ENCODE measurements at places on chromosomes 7 and 10.

- no peak for DNase-seq
These were observed 178.3 kb downstream of the PTN start for GRCh38 chr7:137165241-137165640.

- DNase-seq, result no peak
These were observed 91.0 kb downstream of the ELMO1 start for GRCh38 chr7:37357637-37357996.

GRCh38 chr10:50550291-50550839 is 73.4 kb downstream of the SGMS1 start:
- no peak for DNase-seq

DNA sequence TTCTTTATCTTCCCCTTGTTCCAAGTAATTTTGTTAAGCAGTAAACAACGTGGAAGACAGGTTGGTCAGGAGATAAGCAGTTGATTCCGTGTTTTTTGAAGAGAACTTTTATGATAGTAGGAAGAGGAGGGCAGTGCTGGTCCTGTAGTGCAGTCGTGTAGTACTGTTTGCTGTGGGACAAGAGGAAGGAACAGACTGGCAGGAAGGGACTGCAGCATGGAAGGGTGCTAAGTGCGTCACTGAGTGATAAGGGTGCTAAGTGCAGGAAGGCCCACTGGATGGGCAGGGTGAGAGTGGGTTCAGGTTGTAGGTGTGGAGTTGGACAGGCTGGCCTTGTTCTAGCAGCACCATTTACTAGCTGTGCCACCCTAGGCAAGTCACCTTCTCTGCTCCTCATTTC is 125.0 kb downstream of the SDK1 start:
- DNase-seq, result no peak

DNA sequence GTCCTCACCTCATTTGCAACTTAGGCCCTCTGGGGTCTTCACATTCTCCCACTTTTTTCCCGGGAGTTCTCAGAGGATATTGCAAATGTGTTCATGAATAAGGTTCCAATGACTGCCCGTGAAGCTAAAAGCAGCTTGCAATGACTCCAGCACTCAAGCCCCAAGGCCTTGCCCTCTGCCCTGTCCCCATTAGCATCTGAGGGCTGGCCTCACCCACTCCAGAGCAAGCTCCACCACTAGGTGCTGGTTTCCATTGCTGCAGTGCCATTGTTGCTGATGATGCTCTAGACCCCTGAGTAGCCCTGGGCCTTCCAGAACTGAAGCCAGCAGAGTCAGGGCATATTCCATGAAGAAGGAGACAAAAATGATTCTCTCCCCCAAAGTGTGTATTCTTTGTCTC is 236.8 kb downstream of the DYNC1I1 start:
- no peak for DNase-seq

DNA sequence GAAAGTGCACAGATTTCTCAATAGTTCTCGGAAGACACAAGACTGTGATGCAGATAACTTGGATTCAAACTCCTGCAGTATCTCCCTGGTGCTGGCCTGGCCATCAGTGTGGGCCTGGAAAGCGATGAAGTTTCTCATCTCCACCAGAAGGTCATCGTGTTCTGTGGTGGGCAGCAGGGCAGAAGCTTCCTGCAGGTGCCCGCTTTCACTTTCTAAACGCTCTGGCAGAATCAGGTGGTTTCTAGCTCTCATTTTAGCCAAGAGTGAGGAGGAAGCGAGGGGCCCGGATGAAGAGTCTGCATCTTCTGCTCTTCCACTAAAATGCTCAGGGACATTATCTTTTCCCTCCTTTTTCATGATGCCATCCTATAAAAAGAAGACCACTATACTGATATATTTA is 63.0 kb upstream of the DRGX start:
- DNase-seq, result no peak

- DNase-seq, result no peak
These were observed 7.7 kb downstream of the NEURL1 start for GRCh38 chr10:103501186-103501585.

DNA sequence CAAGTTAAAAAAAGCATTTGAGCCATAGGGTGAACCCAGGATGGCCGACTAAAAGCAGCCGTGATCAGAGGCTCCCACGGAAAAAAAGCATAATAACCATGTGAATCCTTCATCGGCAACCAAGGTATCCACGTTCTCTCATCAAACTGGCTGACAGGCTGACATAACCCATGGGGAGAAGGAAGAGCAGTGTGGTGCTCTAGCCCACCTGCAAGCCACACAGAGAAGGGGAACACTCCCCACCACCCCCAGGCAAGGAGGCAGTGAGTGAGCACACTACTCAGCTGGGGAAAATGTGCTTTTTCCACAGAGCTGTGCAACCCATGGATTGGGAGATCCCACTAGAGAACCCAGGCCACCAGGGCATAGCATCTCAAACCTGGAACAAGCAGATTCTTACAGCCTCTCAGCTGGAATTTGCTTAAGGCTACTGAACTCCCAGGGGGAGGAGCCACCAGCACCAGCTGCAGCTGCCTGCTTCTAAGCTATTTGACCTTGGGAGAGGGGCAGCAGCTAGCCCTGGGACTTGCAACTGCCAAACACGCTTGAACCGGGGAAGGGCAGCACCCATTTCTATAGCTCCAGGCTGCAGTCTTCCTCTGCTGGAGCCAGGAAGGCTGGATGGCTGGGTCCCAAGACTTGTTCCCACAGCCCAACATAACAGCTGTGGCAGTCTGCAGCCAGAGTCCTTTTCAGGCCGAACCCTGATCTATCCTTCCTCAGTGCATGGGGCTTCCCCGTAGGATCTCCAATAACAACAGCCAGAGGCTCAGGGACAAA is 178.2 kb upstream of the NRG3 start:
- DNase-seq, result no peak

DNA sequence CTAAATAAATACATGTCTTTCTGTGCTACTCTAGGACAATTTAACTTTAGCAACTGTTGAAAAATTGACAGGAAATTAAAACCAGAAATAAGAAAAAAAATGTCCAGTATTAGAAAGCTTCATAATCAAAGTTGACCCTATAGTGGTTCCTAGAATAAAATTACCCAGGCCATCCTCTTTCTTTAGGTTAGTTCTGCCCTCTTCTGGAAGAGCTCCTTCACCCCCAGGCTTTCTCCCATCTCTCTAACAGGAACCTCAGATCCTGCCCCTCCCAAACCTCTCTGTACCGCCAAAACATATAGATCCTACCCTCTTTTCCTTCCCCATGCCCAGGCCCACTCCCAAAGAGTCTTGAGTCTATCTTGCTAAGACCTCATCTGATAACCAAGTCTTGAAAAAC is 159.4 kb upstream of the CDK1 start:
- no peak for DNase-seq

- no peak for DNase-seq
These were observed 134.5 kb downstream of the ST7 start for GRCh38 chr7:117087639-117088396.

- DNase-seq, result peak; percentile 66
These were observed 43.4 kb downstream of the SHTN1 start for GRCh38 chr10:116961406-116962251.

DNA sequence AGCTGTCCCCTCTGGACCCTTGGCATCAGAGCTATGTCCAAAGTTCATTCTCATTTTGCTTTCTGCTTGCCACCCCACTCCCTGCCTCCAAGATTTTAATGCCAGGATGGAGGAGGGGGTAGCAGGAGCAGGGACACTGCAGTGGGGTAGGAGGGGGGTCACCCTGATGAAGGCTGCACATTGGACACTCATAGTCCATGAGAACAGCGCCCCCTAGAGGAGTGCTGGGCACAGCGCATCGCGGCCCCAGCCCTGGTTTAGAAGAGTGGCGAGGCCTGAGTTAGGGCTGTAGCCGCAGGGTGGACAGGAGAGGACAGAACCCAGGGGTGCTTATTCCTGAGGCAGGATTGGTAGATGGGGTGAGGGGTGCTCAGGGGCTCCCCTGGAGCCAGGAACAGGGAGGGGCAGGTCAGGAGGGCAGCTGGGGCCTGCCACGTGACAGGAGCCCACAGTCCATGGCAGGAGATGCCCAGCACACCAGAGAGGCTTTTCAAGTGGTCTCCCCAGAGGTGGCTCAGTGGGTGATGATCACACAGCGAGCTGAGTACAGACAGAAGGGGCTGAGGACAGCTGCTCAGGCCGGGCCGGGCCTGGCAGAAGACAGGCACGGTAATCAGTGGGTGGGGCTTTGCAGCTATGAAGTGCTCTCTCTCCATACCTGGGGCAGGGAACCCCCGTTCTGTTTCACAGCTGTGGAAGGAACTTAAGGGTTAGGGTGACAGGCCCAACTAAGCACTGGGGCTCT is 71.4 kb downstream of the NEURL1 start:
- no peak for DNase-seq

- no peak for DNase-seq
These were observed 150.3 kb downstream of the AHR start for GRCh38 chr7:17448479-17449423.

GRCh38 chr7:45068236-45069023 is 20.3 kb downstream of the NACAD start:
- no peak for DNase-seq

DNA sequence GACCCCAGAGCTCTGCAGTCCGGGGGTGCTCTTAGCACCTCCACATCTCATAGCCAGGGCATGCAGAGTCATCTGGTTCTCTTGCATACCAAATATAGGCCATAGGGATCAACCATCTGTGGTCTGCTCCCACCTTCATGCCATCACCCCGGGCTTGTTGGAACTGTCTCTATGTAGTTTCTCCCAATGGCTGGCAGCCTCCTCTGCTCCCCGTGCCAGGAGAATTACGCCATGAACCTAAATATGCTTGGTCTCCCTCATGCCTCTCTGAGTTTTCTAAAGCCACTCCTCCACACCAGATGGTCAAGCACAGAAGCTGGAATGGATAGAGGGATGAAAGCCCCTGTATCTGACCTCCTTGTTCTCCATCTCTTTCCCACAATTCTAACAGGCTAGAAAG is 302.6 kb upstream of the MYO3A start:
- no peak for DNase-seq

DNA sequence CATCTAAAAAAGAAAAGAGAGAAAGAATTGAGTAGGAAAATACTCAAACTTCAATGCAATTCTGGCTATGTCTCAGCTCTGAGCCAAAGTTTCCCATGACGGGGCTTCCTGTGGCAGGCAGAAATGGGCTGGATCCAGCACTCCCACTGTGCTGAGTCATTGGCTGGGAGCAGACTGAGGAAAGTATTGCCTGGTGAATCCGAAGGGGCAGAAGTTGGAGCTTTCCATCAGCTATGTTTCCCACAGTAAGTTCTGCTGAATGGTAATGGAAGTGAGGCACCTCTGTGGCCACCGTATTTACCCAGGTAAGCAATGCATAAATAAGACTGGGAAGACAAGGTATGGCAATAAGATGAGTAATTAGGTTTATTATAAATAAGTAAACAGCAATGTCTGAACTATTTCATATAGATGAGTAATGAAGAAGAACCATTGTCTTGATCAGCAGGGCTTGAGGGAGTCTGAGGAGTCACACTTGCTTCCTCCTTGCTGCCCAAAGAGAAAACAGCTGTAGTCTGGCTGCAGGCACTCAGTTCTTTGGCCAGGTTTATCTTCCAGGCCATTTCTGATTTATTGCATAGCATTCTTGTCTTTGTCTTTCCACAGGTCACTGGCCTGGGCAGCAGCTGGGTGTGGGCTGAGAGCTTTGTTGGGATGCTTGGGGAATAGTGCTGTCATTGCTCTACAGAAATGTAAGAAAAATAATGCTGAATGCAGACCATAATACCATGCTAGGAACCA is 255.3 kb downstream of the DNAJB9 start:
- DNase-seq, result no peak

GRCh38 chr7:44973610-44974401 is 5.0 kb downstream of the MYO1G start:
- no peak for DNase-seq

DNA sequence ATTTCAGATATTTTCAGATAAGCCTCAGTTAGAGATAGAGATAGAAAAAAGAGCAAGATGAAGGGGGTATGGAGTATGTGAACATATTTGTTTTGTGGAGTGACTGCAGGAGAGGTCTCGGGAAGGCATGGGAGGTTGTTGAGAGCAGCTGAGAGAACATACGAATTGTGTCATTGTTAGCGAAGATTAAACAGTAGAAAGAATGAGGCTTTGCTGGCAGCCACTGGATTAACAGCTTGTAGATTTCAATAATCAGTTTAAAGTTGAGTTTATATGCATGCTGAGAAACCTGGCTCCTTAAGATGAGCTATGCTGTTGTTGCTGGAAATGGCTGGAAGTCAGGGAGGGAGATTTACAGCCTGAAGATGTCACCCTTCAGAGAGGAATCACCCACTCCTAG is 100.9 kb upstream of the SORCS3 start:
- peak; percentile 74 for DNase-seq

DNA sequence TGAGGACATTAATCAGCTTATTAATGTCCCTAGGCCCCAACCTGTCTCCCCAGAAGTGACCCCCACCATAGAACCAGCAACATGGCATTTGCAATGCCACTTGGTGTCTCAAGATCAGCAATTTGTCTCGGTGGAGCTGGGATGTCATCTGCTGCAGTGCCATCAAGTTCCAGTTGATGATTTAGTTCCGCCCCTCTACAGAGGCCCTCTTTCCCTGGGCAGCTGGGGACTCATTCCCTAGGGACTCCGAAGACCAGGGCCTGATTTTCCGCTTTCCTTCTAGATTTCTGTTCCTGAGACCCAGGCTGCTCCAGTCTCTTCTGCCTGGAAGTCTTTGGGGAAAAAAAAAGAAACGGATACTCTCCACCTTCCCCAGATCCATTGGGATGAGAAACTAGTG is 122.5 kb upstream of the NANOS1 start:
- no peak for DNase-seq

- DNase-seq, result no peak
These were observed 97.7 kb downstream of the ATE1 start for GRCh38 chr10:121830101-121830500.

DNA sequence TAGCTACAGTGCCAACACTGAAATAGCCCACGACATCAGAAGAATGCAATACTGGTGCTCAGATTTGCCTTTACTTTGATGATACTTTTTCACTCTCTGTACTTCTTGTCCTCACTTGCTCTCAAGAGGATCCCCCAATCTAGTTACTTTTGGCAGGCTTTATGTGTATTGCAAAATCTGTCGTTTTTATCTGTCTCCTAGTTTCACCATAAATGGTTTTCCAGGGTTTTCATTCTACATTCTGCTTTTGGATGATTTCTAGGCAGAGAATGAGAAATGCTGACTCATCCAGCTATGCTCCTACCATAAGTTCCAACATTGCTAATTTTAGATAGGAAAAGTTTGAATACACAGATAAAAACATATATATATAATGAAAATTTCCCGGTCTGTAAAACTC is 659.5 kb upstream of the NRG3 start:
- DNase-seq, result no peak
